Esophagus muscularis mucosa (tissue), 4 donors: ENCODE measurements at places on chromosomes 6 and 20. TPM values are rescaled to one million over a fixed set of nuclear protein-coding genes. Genes with fewer than 3 reads are reported as not detected.

The DYNLT2 gene
- 1.4 TPM for total RNA-seq

The ULBP2 gene
- total RNA-seq, result not detected

The EYA2 gene
- total RNA-seq, result 1.2 TPM

The TMC2 gene
- total RNA-seq, result 0.19 TPM

The CTCFL gene
- total RNA-seq, result not detected

The PHACTR1 gene
- 0.83 TPM for total RNA-seq

The PPP1R11 gene
- 50.7 TPM for total RNA-seq

The PDE10A gene
- total RNA-seq, result 4.4 TPM

The AGPAT1 gene
- total RNA-seq, result 76.7 TPM

The VWA7 gene
- total RNA-seq, result 0.45 TPM

The CST5 gene
- total RNA-seq, result 3.7 TPM

The SOBP gene
- 27.3 TPM for total RNA-seq

The SRSF3 gene
- total RNA-seq, result 149 TPM

The SYCP2 gene
- 0.83 TPM for total RNA-seq

The PRSS16 gene
- total RNA-seq, result not detected

The ASIP gene
- not detected for total RNA-seq

The TREML4 gene
- total RNA-seq, result not detected

The TBX18 gene
- 11.8 TPM for total RNA-seq

The RIMS4 gene
- total RNA-seq, result 1.2 TPM

The RAMACL gene
- 2.8 TPM for total RNA-seq

The TREML1 gene
- not detected for total RNA-seq

The ADAM33 gene
- 45.4 TPM for total RNA-seq

The CLIC5 gene
- 6.2 TPM for total RNA-seq

The IP6K3 gene
- 1.2 TPM for total RNA-seq

The ELOVL4 gene
- total RNA-seq, result 2.1 TPM

The TFAP2B gene
- total RNA-seq, result not detected

The ENPP1 gene
- 7.9 TPM for total RNA-seq

The OPRM1 gene
- total RNA-seq, result 1.1 TPM

The TREM1 gene
- 1.2 TPM for total RNA-seq

The HEY2 gene
- total RNA-seq, result 2.3 TPM

The KCNK5 gene
- total RNA-seq, result 7.9 TPM

The C20orf202 gene
- not detected for total RNA-seq

The SLC35D3 gene
- total RNA-seq, result 0.42 TPM
